Caco-2 (cell line): ENCODE measurements at places on chromosomes 4 and X.

DNA sequence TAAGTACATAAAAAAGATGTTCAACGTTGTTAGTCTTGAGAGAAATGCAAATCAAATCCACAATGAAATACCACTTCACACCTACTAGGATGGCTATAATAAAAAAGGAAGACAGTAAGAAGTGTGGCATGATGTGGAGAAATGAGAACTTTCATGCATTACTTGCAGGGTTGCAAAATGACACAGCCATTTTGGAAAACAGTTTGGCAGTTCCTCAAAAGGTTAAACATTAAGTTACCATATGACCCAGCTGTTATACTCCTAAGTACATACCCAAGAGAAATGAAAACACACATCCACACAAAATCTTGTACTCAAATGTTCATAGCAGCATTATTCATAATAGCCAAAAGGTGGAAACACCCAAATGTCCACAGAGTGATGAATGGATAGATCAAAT lies 25.8 kb upstream of the LIMCH1 start:
- H3K36me3 ChIP-seq, result no peaks in the 10 kb centered on the region
- no peak for DNase-seq
- H3K27ac ChIP-seq, result no peak overlapping the region
- H3K27me3 ChIP-seq, result no peaks in the 10 kb centered on the region
- H3K4me3 ChIP-seq, result no peak overlapping the region

- H3K36me3 ChIP-seq, result no peaks in the 10 kb centered on the region
- H3K27ac ChIP-seq, result no peak overlapping the region
Measured at GRCh38 chr4:1381944-1382541, 24.2 kb downstream of the NKX1-1 start.

- no peaks in the 10 kb centered on the region for H3K4me1 ChIP-seq
- H3K27me3 ChIP-seq, result no peaks in the 10 kb centered on the region
- no peak for DNase-seq
- no peak overlapping the region for H3K27ac ChIP-seq
- no peak overlapping the region for H3K4me3 ChIP-seq
Measured at GRCh38 chr4:12144051-12144450, 715.4 kb upstream of the HS3ST1 start.

GRCh38 chrX:119155416-119156035 lies 27.9 kb upstream of the KIAA1210 start:
- no peak for DNase-seq
- no peaks in the 10 kb centered on the region for H3K4me1 ChIP-seq
- H3K27me3 ChIP-seq, result no peaks in the 10 kb centered on the region
- no peak overlapping the region for H3K4me3 ChIP-seq

DNA sequence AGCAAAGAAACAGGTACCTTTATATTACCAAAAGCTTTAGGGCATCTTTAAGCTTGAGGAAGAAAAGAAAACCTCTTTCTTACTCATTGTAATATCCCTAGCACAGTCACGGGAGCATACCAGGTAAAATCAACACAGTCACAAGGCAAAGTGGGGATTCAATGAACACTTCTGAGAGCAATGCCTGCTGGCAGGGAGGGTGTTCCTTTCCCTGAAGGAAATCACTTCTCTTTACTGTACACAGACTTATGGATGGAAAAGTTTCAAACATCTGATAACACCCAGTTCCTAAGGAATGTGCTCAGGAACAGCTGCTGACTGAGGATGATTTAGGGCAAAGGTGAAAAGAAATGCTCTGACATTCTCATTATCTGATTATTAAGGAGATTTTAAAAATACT lies 94.8 kb downstream of the MAML3 start:
- H3K36me3 ChIP-seq, result no peaks in the 10 kb centered on the region
- no peak overlapping the region for H3K4me3 ChIP-seq
- no peaks in the 10 kb centered on the region for H3K27me3 ChIP-seq

GRCh38 chr4:42458657-42459056 lies 61.4 kb downstream of the SHISA3 start:
- no peaks in the 10 kb centered on the region for H3K27me3 ChIP-seq
- H3K4me3 ChIP-seq, result no peak overlapping the region
- no peak for DNase-seq
- peaks cover 4% of the 10 kb centered on the region; the same call in 1 of the 2 replicates for H3K4me1 ChIP-seq

DNA sequence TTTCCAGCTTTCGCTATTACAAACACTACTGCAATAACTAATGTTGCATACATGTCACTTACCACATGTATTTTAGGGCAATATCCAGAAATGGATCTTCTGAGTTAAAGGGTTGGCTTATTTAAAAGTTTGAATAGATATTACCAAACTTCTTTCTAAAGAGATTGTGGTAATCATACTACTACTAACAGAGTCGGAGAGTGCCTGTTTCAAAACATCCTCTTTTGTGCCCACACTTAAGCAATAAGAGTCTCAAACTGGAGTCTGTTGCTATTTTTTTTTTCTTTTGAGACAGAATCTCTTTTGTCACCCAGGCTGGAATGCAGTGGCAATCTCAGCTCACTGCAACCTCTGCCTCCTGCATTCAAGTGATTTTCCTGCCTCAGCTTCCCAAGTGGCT lies 35.8 kb downstream of the FGFBP1 start:
- no peak for DNase-seq
- H3K27me3 ChIP-seq, result no peaks in the 10 kb centered on the region
- no peak overlapping the region for H3K27ac ChIP-seq
- H3K4me3 ChIP-seq, result no peak overlapping the region
- H3K4me1 ChIP-seq, result peaks cover 9% of the 10 kb centered on the region; the same call in 1 of the 2 replicates

DNA sequence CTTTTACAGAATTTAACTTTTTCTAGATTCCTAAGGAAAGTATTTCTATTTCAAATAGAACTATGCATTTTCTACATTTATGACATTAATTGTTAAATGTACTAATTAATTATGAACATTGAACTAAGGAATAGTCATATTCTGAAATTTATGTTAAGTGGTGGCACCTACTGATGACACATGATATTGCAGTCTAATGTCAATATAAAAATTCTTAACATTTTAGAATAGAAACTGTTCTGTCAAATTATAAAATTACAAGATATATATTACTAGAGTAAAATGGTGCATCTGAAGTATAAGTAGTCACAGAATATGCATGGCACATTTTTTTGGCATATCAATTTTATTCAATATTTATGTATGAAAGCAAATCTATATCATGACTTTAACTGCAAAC lies 40.2 kb upstream of the NDNF start:
- no peaks in the 10 kb centered on the region for H3K36me3 ChIP-seq
- no peak overlapping the region for H3K27ac ChIP-seq

DNA sequence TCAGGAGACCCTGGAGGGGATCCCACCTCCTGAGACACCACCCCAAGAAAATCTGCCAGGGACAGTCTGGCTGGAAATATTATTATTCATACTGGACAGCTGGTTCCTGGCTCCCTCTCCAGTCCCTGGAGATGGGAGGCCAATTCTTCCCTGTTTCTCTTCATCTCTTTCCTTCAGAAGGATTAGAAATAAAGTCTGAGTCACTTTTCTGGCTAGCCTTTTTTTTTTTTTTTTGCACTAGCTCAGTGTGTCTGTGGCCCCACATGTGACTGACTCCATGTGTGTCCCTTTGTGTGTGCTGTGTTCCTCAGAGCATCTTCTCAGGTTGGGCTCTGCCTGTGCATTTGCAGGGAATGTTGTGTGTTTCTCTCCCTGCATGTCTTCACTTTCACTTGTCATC lies 1.8 kb upstream of the FRMPD3 start:
- no peak for DNase-seq
- H3K4me3 ChIP-seq, result no peak overlapping the region
- H3K27me3 ChIP-seq, result no peaks in the 10 kb centered on the region
- no peaks in the 10 kb centered on the region for H3K36me3 ChIP-seq
- no peak overlapping the region for H3K27ac ChIP-seq
- H3K4me1 ChIP-seq, result no peaks in the 10 kb centered on the region

- no peaks in the 10 kb centered on the region for H3K4me1 ChIP-seq
- no peak for DNase-seq
- no peaks in the 10 kb centered on the region for H3K27me3 ChIP-seq
- no peaks in the 10 kb centered on the region for H3K36me3 ChIP-seq
Measured at GRCh38 chrX:20352504-20352903, 85.8 kb upstream of the RPS6KA3 start.

GRCh38 chr4:147826288-147826646 lies 94.4 kb downstream of the ARHGAP10 start:
- no peak overlapping the region for H3K4me3 ChIP-seq
- H3K27ac ChIP-seq, result no peak overlapping the region
- no peaks in the 10 kb centered on the region for H3K36me3 ChIP-seq
- DNase-seq, result no peak
- peaks cover 6% of the 10 kb centered on the region; the same call in 1 of the 2 replicates for H3K4me1 ChIP-seq

DNA sequence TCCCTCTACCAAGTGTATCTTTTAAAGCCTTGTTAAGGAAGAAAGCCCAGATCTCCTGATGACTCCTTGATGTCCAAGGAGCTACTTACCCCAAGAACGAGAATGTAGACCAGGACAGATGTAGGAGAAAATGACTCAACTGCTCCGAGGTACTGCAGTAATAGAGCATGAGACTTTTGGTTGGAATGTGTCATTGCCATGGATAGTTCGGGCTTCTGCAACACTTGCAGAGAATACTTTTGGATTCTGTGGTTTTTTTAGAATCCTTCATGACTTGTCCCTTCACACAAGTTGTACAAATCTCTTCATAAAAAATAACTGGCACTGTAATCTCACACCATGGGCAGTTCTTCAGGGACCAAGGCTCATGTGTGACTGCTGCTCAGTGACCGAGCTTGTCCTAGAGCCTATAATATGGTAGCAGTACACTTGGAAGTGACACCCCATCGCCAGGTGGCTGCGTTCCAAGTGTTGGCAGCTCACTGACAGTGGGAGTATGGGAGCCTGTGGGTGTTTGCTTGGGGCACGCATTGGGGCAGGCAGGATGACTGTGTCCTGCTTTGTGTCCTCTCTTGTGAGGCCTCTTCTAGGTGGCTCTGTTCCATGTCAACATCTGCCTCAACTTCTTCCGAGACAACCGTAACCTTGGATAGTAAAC lies 87.9 kb upstream of the WDR1 start:
- H3K4me1 ChIP-seq, result peaks cover 10% of the 10 kb centered on the region
- no peaks in the 10 kb centered on the region for H3K36me3 ChIP-seq
- no peak for DNase-seq

- no peak for DNase-seq
- H3K36me3 ChIP-seq, result no peaks in the 10 kb centered on the region
- H3K27ac ChIP-seq, result no peak overlapping the region
- no peak overlapping the region for H3K4me3 ChIP-seq
- H3K27me3 ChIP-seq, result no peaks in the 10 kb centered on the region
Measured at GRCh38 chr4:112327965-112328733, 31.0 kb downstream of the ALPK1 start.

GRCh38 chrX:151938172-151938571 lies 25.5 kb downstream of the MAGEA4 start:
- H3K4me1 ChIP-seq, result no peaks in the 10 kb centered on the region
- H3K36me3 ChIP-seq, result no peaks in the 10 kb centered on the region
- no peak overlapping the region for H3K27ac ChIP-seq
- no peaks in the 10 kb centered on the region for H3K27me3 ChIP-seq
- no peak for DNase-seq

DNA sequence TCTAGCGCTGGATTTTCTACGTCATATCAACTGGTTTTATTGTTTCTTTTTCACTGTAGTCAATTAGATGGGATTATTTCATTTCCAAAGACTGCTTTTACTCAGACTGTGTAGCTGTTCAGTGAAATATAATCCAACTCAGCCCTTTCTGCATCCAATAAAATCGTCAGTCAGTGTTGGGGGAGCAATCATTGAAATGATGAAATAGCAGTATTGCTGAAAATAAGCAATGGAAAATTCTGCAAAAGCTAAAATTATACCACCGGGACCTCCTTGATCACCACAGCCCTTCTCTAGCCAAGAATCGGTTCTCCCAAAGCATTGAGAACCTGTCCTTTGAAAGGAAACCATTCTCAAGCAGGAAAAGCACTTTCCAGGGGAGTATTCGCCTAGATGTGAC lies 243.1 kb upstream of the TENM3 start:
- H3K27ac ChIP-seq, result no peak overlapping the region
- H3K4me1 ChIP-seq, result no peaks in the 10 kb centered on the region
- no peaks in the 10 kb centered on the region for H3K27me3 ChIP-seq

DNA sequence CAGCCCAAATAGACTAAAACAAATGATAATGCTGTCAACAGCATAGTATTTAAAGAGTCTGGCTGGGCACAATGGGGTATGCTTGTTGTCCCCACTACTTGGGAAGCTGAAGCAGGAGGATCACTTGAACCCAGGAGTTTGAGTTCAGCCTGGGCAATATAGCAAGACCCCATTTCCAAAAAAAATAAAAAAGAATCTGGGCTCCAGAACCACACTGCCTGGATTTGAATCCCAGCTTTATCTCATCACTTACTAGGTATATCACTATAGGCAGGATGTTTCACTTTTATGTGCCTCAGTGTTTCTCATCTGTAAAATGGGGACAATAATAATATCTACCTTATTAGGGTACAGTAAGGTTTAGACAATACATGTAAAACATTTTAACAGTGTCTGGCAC lies 5.3 kb upstream of the G3BP2 start:
- DNase-seq, result no peak
- H3K36me3 ChIP-seq, result no peaks in the 10 kb centered on the region
- no peaks in the 10 kb centered on the region for H3K27me3 ChIP-seq
- no peak overlapping the region for H3K27ac ChIP-seq
- no peak overlapping the region for H3K4me3 ChIP-seq
- peaks cover 6% of the 10 kb centered on the region; the same call in 1 of the 2 replicates for H3K4me1 ChIP-seq

GRCh38 chr4:139144911-139145551 lies 32.0 kb downstream of the ELF2 start:
- DNase-seq, result peak; percentile 46
- no peaks in the 10 kb centered on the region for H3K36me3 ChIP-seq
- no peaks in the 10 kb centered on the region for H3K27me3 ChIP-seq
- H3K4me1 ChIP-seq, result peaks cover 8% of the 10 kb centered on the region

DNA sequence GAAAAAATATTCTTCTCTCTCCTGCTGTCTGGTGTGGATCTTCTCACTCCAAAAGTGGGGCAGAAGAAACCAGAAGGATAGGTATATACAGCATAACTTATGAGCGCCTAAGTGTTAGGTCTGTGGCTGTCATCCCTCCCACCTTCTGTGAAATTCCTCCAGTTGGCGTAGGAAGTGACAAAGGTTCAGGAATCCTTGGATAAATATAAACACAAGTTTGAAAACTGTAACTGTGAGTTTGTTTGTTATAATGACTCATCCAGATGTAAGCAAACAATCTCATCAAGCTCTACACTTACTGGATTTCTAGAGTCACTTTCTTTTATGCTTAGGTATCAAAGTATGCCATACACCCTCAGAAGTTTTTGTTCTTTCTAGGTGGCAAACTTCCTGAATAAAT lies 405.2 kb downstream of the FAT4 start:
- DNase-seq, result no peak
- no peaks in the 10 kb centered on the region for H3K27me3 ChIP-seq
- no peaks in the 10 kb centered on the region for H3K4me1 ChIP-seq
- no peak overlapping the region for H3K27ac ChIP-seq
- H3K4me3 ChIP-seq, result no peak overlapping the region

DNA sequence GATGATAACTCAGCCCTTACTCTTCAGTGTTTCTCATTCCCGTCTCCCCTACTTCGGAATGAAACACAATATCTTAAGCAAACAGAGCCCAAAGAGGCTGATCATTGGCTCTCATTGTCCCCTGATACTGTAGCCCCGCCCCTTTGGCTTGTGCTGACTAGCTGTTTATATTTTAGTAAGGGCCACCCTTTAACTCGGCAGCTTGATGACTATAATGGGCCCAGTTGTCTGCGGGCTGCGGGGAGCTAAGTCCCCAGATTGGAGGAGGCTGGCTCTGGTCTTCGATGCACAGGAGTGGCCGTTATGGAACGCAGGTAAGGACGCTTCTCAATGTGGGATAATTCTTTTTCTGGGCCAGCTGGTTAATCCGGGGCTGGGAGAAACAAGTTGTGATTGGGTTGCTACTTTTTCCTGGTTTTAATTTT lies at the start of gene TRIM2:
TRIM2 (plus strand) TSS at position 197 of the 425 bp plus-strand sequence; CDS start at position 285, 88 bp downstream.
- peaks cover 43% of the 10 kb centered on the region for H3K4me1 ChIP-seq
- peak; percentile 85 for DNase-seq
- peak within 1 kb of the TSS; percentile 87 for H3K27ac ChIP-seq
- H3K4me3 ChIP-seq, result peak within 1 kb of the TSS; percentile 73
- H3K27me3 ChIP-seq, result no peaks in the 10 kb centered on the region
